ENCODE measurements at places on chromosomes 6 and 20.

- no peak for DNase-seq
Observed at GRCh38 chr6:3351829-3352524, 93.2 kb downstream of the PSMG4 start.

GRCh38 chr6:18464176-18464575 is 77.0 kb downstream of the RNF144B start:
- no peak for DNase-seq

- no peak for DNase-seq
Observed at GRCh38 chr6:159259441-159260125, 90.4 kb downstream of the FNDC1 start.

DNA sequence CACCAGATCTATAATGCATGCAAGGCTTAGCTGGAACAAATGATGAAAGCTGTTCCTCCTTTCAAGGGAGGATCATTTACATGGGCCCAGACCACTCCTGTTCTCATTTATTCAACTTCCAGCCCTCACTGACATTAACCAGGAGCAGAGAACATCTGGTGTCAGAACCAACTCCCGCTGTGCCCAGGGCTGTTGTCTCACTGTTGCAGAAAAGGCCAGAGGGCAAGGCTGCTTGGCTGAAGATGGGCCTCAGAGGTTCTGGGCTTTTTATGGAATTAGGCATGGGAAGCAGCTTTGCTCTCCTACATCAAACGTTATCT is 164.2 kb downstream of the GMPR start:
- no peak for DNase-seq

DNA sequence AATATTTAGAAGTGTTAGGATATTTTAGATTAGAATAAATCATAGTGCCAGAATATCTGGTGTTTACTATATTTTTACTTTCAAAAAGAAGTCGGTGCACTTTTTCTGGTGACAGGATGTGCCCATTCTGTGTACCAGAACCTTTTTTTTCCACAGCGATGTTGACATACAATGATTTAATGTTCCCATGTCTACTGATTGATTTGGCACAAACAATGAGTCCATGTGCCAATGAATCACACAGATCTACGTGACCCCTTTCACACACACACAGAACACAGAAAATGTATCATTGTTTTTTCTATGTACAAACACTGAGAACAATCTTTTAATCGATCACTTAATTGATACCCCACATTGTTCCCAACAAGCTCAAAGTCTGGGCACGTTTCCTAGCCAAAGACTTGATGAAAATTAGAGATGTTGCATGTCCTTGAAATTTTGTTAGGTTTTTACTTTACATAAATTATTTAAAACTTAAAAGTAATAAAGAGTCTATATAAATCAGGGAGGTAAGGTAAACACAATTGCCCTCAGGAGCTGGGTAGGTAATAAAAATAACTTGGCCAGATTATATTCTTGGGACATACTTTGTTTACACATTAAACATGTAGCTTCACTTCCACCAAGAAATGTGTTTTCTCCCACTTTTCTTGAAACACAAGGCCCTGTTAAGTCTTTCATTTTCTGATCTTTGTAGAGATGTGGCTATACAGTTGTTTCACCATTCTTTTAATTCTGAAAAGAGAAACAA is 36.4 kb upstream of the SOX4 start:
- no peak for DNase-seq
